CD4-positive, alpha-beta memory T cell (primary cell): ENCODE measurements at places on chromosomes 1 and 21. TPM values are rescaled to one million over a fixed set of nuclear protein-coding genes. Genes with fewer than 3 reads are reported as not detected.

Gene SCYL3
- 23.5 TPM for total RNA-seq

DNA sequence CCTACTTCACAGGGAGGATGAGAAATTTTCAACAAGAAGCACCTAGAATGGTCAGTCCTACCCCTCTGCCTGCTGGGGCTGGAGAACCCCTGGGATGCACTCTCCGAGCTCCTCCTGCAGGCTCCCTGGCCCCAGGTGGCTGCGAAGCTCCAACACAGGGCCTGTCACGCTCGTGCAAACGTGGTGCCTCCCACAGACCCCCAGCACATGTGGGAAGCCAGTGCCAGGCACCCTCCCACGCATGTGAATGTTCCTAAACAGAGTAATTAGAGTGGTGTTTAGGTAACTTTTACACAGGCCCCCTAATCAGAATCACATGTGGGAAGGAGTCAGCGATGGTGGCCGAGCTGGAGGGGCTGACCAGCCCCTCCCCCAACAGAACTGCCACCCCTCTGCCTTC is 28.4 kb downstream of the GLIS1 start:
- DNase-seq, result no peak

- no peak for DNase-seq
These were observed 669.6 kb downstream of the PTPRC start for GRCh38 chr1:199308349-199308846.

Gene STIL
- total RNA-seq, result 2.6 TPM

GRCh38 chr21:19490481-19490880 is 1086.9 kb upstream of the TMPRSS15 start:
- DNase-seq, result no peak
